ENCODE measurements at places on chromosomes 4 and X.

DNA sequence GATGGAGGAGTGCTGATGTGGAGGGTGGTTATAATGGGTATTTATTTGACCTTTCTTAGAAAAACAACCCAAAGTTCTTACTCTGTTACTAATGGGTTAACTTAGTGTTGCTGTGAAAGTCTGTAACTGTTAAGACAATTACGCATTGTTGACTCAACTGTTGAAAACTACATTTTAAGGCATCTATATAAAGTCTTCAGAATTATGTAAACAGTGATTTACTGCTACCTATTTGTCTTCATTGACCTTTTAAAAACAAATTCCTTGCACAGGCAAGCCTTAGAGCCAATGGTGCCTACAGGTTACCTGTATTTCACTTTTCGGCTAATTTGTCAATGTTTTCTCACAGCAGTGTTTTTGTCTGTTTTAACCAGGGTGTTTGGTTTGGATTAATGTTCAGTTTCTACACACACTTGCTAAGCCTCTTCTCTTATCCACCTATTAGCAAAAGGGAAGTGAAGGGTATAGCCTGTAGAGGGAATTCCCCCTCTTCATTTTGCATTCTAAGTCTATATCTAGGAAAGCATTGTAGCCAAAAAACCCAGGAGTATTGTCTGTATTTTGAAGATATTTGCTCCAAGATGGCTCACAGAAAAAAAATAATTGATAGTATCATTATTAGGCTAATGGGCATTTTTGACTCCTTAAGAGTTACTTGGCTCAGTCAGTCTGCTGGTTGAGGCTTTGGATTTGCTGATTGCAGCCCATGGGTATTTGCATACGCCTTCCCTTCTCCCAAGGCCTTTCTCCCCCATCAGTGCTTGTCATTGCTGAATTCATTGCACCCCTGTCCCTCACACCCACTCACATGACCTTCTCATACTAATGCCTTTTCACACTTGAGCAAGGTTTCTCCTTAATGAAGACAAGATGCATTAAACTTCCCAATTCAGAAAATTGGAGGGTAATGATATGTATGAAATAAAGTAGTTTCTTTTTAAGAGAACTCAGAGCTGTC, 30.5 kb downstream of the AFF1 start:
- DNase-seq = no peak
- no peaks in the 10 kb centered on the region for H3K36me3 ChIP-seq
- H3K27me3 ChIP-seq = no peaks in the 10 kb centered on the region
- H3K27ac ChIP-seq = no peak overlapping the region

DNA sequence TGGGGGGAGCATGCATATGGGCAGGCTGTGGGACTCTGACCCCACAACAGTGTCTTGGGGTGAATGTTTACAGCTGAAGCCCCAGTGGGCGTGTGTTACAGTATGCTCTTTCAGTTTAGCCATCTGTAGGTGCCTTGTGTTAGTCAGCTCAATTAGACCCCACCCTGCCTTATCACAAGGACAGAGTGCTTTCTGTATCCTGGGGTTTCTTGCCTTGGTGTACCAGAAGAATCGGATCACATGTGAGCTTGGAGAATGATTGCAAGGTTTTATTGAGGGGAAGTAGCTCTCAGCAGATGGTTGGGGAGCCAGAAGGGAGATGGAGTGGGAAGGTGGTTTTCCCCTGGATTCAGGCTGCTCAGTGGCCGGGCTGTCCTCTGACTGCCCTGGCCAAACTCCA, 27.3 kb downstream of the SH3BGRL start:
- DNase-seq = no peak
- H3K4me1 ChIP-seq = no peaks in the 10 kb centered on the region
- H3K27ac ChIP-seq = no peak overlapping the region
- no peaks in the 10 kb centered on the region for H3K27me3 ChIP-seq
- H3K36me3 ChIP-seq = no peaks in the 10 kb centered on the region
- H3K4me3 ChIP-seq = no peak overlapping the region

DNA sequence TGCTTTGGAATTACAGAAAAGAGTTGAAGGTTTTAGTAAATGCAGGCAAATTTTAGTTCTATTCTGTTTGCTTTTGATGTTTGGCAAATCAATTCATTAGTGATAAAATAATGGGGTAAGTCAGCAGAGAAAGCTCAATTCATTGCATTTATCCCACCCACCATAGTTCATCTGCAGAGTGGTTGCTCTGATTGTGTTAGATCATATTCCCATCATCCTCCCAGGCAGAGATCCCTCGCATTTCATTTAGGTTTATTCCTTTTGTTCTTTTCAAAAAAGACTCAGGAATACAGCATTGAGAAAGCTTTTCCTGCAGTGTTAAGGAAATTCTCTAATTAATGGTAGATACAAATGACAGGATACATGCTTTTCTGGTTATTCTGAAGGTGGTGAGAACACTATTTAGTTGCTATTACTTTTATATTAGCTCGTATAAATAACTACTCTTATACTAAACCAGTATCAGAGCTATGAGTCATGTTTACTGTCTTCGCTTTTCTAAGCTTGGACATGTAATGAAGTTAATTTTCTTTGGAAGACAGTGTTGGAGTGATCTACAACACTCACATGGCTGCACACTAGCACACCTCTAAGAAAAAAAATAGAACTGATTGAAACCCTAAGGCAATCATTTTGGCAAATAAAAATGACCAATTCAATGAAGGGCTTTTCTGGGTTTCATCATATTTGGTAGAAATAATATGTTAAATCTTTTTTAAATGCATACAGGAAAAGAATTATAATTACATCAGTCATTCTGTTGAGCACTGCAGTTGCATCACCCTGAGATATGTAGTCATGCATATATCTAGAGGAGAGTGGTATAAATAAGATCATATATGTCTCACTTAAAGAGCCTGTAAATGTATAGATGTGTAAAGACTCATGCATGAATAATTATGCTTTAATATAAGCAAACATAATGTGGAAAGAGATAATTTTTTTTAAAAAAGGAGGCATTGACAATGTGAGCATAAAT, 351.6 kb downstream of the PCDH7 start:
- no peaks in the 10 kb centered on the region for H3K36me3 ChIP-seq
- DNase-seq = no peak
- no peak overlapping the region for H3K27ac ChIP-seq
- no peaks in the 10 kb centered on the region for H3K4me1 ChIP-seq
- H3K27me3 ChIP-seq = no peaks in the 10 kb centered on the region

DNA sequence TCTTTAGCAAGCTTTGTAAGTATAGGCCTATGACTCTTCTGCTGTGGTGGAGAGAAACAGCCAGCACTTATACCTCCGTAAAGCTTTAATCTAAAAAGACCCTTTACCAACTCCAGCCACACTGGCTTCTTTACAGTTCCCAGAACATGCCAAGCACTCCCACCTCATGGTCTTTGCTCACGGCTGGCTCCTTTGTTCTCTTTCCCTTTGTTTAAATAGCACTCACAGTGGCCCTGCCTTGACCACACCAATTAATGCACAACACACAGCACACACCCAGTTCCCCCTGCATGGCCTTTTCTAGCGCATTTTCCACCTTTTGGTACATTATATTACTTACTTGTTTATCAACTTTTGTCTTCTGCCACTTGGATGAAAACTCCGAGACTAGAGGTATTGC, 18.9 kb downstream of the PPID start:
- no peaks in the 10 kb centered on the region for H3K4me1 ChIP-seq
- DNase-seq = no peak
- no peak overlapping the region for H3K27ac ChIP-seq

DNA sequence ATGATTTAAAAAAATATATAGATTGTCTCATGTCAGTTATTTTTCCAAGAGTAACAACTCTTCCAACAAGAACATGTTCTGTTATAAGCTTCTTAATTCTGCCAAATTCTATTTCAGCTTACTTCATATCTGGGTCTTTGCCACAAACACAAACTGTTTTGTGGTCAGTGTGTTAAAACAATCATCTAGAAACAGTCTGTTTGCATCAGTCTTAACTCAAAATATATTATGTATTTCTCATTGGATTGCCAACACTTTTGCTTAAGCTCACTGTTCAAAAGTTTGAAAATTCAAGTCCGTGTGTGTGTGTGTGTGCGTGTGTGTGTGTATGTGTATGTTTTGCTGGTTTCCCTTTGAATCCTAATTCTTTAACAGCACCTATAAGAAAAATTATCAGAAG, 752.3 kb upstream of the NDST4 start:
- H3K27me3 ChIP-seq = no peaks in the 10 kb centered on the region
- H3K36me3 ChIP-seq = no peaks in the 10 kb centered on the region
- DNase-seq = no peak
- no peaks in the 10 kb centered on the region for H3K4me1 ChIP-seq
- no peak overlapping the region for H3K4me3 ChIP-seq

GRCh38 chr4:40212674-40213527, 16.1 kb downstream of the RHOH start:
- peak overlapping the region; percentile 41 for H3K4me3 ChIP-seq
- DNase-seq = no peak
- H3K4me1 ChIP-seq = peaks cover 71% of the 10 kb centered on the region
- peaks cover 13% of the 10 kb centered on the region for H3K36me3 ChIP-seq

GRCh38 chr4:129514852-129515251, 418.9 kb downstream of the C4orf33 start:
- H3K4me3 ChIP-seq = no peak overlapping the region
- H3K36me3 ChIP-seq = no peaks in the 10 kb centered on the region
- H3K27ac ChIP-seq = no peak overlapping the region
- H3K4me1 ChIP-seq = no peaks in the 10 kb centered on the region
- no peaks in the 10 kb centered on the region for H3K27me3 ChIP-seq
- no peak for DNase-seq

GRCh38 chrX:70029863-70030262, 19.9 kb downstream of the AWAT2 start:
- no peak overlapping the region for H3K4me3 ChIP-seq
- peaks cover 24% of the 10 kb centered on the region for H3K4me1 ChIP-seq
- DNase-seq = no peak
- no peak overlapping the region for H3K27ac ChIP-seq
- H3K36me3 ChIP-seq = no peaks in the 10 kb centered on the region

DNA sequence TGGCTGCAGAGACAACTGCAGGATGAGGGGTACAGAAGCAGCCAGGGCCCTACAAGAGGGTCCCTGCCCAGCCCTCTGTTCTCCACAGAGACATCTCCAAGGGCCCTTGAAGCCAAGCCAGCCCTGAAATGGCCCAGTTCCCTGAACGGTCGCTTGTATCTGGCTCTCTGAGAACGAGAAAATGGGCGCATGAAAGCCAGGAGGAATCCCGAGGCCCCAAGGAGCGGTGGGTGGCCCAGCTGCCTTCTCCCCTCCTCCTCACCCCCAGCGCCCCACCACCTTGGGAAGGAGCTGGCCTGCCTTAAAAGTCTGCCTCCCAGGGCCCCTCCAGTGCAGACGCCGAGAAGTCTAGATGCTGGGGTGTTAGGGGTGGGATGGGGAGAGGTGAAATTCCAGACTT, 5.7 kb downstream of the ZNF185 start:
- no peaks in the 10 kb centered on the region for H3K36me3 ChIP-seq
- no peak for DNase-seq
- H3K27me3 ChIP-seq = no peaks in the 10 kb centered on the region
- H3K4me3 ChIP-seq = no peak overlapping the region

Measured in naive thymus-derived CD4-positive, alpha-beta T cell (primary cell).